ENCODE measurements at places on chromosomes 16 and 17.
A peak's percentile ranks its signal among the peaks of the same experiment; 100 is the strongest.

- no peak for DNase-seq
Measured at GRCh38 chr16:21526923-21527807, 72.2 kb upstream of the METTL9 start.

GRCh38 chr16:66696669-66697630 lies at the start of gene CMTM4:
Gene CMTM4, minus strand, starts transcription at chr16:66696743. Its CDS starts 218 bp downstream, at chr16:66696525.
- no peak for DNase-seq

DNA sequence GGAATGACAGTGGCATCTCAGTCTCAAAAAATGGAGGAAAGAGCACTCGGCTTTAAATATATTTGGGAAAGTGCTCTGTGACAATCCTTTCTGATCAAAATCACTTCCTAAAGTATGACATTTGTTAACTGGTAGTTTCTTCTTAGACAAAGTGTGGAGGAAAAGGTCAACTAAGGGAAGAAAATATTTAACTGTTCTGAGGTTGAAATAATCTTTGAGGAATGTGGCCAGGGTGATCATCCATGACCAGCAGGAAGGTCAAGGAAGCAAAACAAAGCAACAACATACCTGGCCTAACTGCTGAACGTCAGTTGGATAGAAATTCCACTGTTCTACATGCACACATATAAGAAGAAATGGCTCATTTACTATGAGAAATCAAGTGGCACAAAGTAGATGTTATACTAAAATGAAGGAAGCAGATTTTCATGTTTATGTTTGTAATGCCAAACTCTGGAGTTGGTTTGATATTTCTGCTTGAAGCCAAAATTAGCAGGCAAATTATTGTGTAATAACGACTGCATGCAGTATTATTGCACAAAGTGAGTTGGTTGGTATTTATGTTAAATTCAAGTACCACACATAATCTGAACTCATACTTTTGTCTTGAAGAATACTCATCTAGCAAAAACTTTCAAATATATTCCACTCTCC lies 87.3 kb upstream of the CORO6 start:
- DNase-seq: no peak

DNA sequence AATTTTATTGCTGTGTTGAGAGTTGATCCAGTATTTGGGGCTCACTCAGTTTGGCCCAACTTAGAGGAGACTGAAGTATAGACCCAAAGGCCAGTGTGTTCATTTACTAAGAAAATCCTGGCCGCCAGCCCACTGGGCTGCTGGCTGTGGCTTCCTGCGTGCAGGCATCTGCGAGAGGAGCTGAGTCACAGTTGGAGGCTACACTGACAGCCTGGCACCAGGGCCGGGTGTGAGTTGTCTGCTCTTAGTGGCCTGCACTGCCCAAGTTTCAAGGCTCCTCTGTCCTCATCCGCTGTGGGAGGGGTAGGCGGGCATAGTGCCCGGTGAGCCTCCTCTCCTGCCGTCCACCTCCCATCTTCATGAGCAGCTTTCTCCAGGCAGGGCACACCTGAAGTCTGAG lies 54.2 kb downstream of the PLD6 start:
- peak; percentile 70 for DNase-seq

DNA sequence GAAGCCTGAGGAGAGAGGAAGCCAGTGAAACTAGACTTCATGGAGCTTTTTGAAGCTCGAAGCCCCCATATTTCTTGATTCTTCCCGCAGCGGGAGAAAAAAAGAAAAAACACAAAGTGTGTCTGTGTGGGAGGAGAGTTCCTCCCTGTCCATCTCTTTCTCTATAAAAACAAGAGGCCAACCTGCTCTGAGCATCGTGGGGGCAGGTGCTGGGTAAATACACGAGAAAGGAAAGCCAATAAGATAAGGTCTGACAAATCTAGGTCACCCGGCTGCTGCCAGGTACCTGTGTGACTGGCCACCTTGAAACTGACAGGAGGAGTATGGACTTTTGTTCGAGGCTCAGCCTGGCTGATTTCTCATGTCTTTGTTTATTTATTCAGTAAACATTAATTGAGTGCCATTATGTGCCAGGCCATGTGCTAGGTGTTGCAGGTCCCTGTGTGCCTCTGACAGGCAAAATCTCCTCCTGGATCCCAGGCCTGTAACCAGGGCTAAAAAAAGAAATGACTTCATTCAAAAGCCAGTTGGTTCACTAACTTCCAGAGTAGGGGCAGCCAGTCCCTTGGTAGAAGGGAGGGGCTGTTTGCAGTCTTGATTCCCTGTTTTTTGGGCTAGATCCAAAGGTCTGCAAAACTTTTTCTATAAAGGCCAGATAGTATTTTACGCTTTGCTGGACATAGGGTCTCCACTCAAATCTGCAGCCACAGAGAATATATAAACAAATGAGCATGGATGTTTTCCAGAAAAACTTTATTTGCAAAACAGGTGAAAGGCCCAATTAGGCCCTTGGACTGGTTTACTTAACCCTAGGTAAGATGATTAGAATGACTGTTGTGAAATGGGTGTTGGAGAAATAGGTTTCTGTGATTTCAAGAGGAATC lies 35.6 kb downstream of the YPEL2 start:
- DNase-seq: peak; percentile 45

DNA sequence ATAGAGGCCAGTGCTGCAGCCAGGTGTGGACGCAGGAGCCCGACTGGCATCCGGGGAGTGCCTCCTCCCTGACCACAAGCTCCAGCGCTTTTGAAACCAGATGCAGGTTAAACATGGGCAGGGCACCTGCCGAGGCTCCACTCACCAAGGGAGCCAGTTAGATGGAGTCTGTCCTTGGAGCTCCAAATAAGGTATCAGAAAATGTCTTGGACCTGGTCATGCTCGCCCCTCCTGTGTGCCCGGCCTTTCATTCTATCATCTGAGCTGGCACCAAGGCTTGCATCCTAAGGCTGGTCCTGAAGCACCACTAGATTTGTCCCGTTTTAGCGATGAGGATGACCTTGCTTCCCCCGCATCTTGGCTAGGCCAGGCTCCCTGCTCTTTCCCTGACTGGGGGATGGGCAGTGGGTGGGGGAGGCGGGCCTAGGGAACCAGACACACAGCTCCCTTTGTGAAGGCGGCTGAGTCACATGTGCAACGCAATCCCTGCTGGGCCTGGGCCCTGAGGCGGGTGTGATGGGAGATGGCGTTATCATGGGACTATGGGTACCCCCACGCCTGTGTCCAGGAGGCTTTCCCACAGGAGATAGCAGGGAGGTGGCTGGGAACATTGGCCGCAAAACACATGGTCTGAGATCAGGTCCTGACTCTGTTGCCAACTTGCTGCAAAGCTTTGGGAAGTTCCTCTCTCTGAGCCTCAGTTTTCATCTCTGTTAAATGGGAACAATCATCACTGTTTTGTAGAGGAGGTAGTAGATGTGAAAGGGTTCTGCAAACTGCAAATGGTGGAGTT lies 5.0 kb upstream of the ADGRG1 start:
- no peak for DNase-seq

DNA sequence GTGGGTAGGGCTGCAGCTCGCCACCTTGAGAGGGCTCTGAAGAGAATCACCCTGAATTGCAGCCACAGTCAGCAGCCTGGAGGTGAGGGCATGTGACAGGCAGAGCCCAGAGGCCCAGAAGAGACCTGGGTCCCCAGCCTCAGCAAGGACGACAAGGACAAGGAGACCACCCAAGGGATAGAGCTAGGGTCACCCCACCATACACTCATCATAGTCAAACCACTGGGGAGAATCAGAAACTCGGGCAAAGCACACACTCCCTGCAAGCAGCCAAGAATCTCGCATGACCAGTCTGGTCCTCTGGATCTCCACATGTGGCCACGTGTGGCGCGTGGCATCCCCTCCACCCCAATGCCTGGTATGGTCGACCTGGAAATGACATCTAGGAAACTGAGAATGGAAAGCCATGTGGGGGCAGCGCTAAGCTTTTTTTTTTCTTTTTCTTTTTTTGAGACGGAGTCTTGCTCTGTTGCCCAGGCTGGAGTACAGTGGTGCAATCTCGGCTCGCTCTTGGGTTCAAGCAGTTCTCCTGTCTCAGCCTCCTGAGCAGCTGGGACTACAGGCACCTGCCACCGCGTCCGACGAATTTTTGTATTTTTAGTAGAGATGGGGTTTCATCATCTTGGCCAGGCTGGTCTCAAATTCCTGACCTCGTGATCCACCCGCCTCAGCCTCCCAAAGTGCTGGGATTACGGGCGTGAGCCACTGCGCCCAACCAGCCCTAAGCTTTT lies 4.6 kb upstream of the SPHK1 start:
- no peak for DNase-seq

All from non-pigmented ciliary epithelial cell (primary cell).